Upper lobe of right lung (tissue), 1 donor: ENCODE measurements at places on chromosomes 2 and 18. TPM values are rescaled to one million over a fixed set of nuclear protein-coding genes. Genes with fewer than 3 reads are reported as not detected.

Gene DRC1
- not detected for total RNA-seq

GRCh38 chr2:236081171-236081570 is 87.0 kb downstream of the GBX2 start:
- H3K4me1 ChIP-seq: no peaks in the 10 kb centered on the region
- DNase-seq: peak; percentile 2
- no peak overlapping the region for H3K4me3 ChIP-seq

DNA sequence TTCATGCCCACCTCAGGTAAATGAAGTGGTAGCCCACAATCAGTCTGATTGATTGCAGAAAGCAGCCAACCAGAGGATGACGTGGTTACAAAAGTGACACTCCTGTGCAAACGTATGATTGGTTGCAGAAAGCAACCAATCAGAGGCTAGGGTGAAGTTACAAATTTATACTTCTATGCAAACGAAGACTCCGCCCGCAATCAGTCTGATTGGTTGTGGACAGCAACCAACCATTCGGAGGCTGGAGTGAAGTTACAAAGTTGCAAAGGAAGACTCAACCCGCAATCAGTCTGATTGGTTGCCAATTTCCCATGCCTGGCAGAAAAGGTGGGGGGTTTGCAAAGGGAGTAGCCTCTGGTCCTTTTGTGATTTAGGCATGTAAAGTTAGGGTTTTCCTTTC is 4.0 kb upstream of the SLC3A1 start:
- H3K27ac ChIP-seq: no peak overlapping the region
- H3K27me3 ChIP-seq: no peaks in the 10 kb centered on the region
- DNase-seq: no peak
- H3K36me3 ChIP-seq: no peaks in the 10 kb centered on the region
- no peak overlapping the region for H3K4me3 ChIP-seq

- peaks cover 18% of the 10 kb centered on the region for H3K27me3 ChIP-seq
- no peaks in the 10 kb centered on the region for H3K36me3 ChIP-seq
- no peak overlapping the region for H3K4me3 ChIP-seq
Measured at GRCh38 chr2:26838121-26838906, 9.6 kb upstream of the DPYSL5 start.

Gene FSHR
- total RNA-seq: not detected

Gene NOSTRIN
- total RNA-seq: 70.0 TPM

GRCh38 chr18:61748004-61748403 is 144.8 kb downstream of the RNF152 start:
- H3K36me3 ChIP-seq: no peaks in the 10 kb centered on the region
- no peak for DNase-seq
- H3K4me1 ChIP-seq: peaks cover 5% of the 10 kb centered on the region
- no peak overlapping the region for H3K4me3 ChIP-seq
- no peak overlapping the region for H3K27ac ChIP-seq

Gene TRIB2
- total RNA-seq: 50.7 TPM

DNA sequence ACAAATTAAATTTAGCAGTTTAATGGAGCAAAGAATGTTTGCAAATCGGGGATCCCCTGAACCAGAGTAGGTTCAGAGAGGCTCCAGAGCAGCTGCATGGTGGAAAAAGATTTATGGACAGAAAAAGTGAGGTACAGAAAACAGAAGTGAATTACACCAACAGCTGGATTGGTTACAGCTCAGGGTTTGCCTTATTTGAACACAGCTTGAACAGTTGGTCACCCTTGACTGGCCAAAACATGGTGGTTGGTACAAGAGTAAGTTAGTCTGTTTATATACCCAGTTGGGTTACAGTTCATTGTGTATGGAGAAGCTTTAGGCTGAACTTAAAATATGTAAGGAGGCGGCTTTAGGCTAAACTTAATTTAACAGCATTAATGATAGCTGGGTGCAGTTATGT is 5.4 kb upstream of the CDCA7 start:
- peaks cover 6% of the 10 kb centered on the region for H3K4me1 ChIP-seq
- H3K4me3 ChIP-seq: no peak overlapping the region
- H3K27me3 ChIP-seq: peaks cover 35% of the 10 kb centered on the region
- no peak for DNase-seq

- H3K4me1 ChIP-seq: peaks cover 26% of the 10 kb centered on the region
- no peaks in the 10 kb centered on the region for H3K36me3 ChIP-seq
- no peaks in the 10 kb centered on the region for H3K27me3 ChIP-seq
- DNase-seq: no peak
- peak overlapping the region; percentile 69 for H3K27ac ChIP-seq
Measured at GRCh38 chr18:58314284-58314683, 270.3 kb downstream of the NEDD4L start.

Gene PLGLB2
- 2.4 TPM for total RNA-seq

DNA sequence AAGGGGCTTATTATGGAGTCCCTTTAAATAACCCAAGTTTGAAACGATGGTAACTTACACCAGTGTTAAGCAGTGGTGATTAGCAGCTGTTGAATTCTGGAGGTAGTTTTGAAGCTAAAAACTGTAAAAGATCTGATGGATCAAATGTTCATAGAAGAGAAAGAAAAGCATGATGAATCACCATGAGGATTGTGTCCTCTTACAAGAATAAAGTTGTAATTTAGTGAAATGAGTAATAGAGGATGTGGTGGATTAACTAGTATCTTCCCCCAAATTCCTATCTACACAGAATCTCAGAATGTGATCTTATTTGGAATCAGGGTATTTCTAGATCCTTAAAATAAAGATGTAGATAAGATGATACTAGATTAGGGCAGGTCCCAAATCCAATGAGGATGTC is 1138.2 kb upstream of the TMEFF2 start:
- H3K4me1 ChIP-seq: no peaks in the 10 kb centered on the region
- H3K27ac ChIP-seq: no peak overlapping the region
- no peaks in the 10 kb centered on the region for H3K36me3 ChIP-seq
- DNase-seq: no peak

DNA sequence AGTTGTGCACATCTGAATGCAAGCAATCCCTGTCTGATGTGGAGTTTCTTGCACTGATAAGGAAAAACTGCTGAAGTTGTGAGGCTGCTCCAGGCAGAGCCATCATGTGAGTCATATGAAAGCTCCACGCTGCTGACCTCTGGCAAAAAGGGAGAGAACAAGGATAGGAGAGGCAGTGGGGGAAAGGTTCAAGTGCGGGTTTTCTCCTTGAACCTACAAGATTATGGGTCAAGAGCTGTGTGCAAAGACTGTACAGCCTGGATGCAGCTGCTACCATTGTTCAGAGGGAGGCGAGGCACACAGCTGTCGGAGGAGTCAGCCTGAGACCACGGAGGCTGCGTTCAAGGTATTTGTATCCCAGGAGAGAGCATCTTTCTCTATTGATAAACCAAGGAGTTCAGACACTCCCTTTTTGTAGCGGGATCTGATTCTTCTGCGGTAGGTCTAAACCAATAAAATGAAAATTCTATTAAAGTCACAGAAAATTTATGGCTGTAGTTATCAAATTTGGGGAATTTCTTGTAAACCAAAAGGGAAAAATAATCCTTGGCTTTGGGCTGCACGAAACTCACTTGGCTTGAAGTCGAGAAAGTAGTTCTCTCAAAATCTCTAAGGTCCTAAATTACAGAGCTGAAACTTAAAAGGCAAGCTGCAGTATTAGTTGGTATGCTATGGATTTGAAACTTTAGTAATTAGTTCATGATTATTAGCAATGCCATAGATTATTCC is at the start of gene CDK15:
Gene CDK15 (plus strand): TSS at position 96 of the 729 bp plus-strand sequence. CDS start 128 bp downstream, at position 224.
- no peaks in the 10 kb centered on the region for H3K36me3 ChIP-seq
- peaks cover 4% of the 10 kb centered on the region for H3K4me1 ChIP-seq
- DNase-seq: no peak
- H3K27ac ChIP-seq: no peak within 1 kb of the TSS
- H3K4me3 ChIP-seq: no peak within 1 kb of the TSS
- peaks cover 6% of the 10 kb centered on the region for H3K27me3 ChIP-seq

Gene ELOA2
- not detected for total RNA-seq

DNA sequence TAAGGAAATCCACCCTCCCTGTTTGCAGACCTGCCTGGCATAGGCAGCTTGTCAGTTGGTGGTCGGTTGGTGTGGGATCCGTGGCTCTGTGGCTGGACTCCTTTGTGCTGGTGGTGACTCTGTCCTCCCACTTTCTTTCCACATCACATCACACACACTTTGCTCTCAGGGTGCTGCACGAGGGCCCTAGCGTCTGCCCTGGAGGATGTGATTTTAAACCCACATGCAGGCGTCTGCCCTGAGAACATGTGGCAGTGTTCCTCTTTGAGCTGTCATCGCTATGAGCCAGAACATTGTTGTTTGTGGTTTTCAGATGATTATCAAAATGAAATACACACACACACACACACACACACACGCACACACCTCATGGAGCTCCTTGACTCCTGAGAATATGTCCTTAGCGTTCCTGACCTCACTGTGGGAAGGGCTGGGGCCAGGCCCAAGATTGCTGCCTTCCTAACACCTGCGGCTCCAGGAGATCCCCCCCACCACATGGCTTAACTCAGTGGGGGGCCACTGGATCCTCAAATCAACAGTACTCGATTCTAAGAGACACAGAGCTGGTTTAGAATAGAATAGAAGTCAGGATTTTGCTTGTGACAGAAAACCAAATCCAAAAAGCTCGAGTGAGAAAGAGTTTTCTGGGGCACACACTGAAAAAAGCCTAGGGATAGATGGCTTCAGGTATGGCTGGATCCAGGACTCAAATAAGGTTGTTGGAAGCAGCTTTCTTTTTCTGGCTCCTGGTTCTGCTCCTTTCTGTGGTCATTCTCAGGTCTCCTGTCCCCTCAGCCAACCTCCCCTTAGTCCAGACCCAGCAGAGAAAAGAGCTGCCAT is 54.8 kb downstream of the RTP5 start:
- no peak for DNase-seq
- no peaks in the 10 kb centered on the region for H3K36me3 ChIP-seq
- H3K27ac ChIP-seq: no peak overlapping the region
- no peaks in the 10 kb centered on the region for H3K4me1 ChIP-seq
- H3K27me3 ChIP-seq: no peaks in the 10 kb centered on the region

Gene MC2R
- total RNA-seq: not detected

GRCh38 chr2:379778-380177 is 91.9 kb upstream of the ALKAL2 start:
- no peaks in the 10 kb centered on the region for H3K27me3 ChIP-seq
- H3K27ac ChIP-seq: no peak overlapping the region
- DNase-seq: no peak
- no peaks in the 10 kb centered on the region for H3K36me3 ChIP-seq

GRCh38 chr2:17413036-17413435 is 105.2 kb downstream of the RAD51AP2 start:
- H3K4me3 ChIP-seq: no peak overlapping the region
- H3K27me3 ChIP-seq: no peaks in the 10 kb centered on the region
- no peaks in the 10 kb centered on the region for H3K4me1 ChIP-seq

Gene MYO1B
- 231 TPM for total RNA-seq

Gene SERPINB10
- not detected for total RNA-seq

- no peak for DNase-seq
- no peak overlapping the region for H3K4me3 ChIP-seq
- no peaks in the 10 kb centered on the region for H3K27me3 ChIP-seq
- H3K27ac ChIP-seq: no peak overlapping the region
- H3K4me1 ChIP-seq: peaks cover 43% of the 10 kb centered on the region
- H3K36me3 ChIP-seq: no peaks in the 10 kb centered on the region
Measured at GRCh38 chr2:101752716-101753616, 55.5 kb downstream of the MAP4K4 start.

DNA sequence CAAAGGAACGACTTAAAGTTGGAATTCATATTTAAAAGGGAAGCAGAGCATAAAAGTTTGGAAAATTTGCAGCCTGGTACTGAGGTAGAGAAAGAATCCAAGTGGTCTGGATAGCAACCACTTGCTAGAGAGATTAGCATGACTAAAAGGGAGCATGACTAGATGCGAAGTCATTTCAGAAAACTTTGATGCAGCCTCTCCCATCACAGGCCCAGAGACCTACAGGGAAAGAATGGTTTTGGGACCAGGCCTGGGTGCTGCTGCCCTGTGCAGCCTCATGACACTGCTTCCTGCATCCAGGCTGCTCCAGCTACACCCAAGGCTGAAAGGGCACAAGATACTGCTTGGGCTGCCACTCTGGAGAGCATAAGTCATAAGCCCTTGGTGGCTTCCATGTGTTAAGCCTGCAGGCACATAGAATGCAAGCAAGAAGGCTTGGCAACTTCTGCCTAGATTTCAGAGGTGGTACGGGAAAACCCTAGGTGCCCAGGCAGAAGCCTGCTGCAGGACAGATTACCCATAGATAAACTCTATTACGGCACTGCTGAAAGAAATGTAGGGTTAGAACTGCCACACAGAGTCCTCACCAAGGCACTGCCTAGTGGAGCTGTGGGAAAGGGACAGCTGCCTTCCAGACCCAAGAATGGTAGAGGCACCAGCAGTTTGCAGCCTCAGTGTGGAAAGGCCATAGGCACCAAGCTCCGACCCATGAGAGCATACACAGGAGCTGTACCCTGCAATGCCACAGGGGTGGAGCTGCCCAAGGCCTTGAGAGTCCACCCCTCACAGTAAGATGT is 12.6 kb upstream of the CHN1 start:
- no peak overlapping the region for H3K4me3 ChIP-seq
- no peak for DNase-seq
- no peak overlapping the region for H3K27ac ChIP-seq
- H3K36me3 ChIP-seq: no peaks in the 10 kb centered on the region

Gene PHOSPHO2
- 5.5 TPM for total RNA-seq

GRCh38 chr18:75128911-75129716 is 79.8 kb downstream of the PTGR3 start:
- DNase-seq: peak; percentile 49
- no peaks in the 10 kb centered on the region for H3K27me3 ChIP-seq
- no peaks in the 10 kb centered on the region for H3K36me3 ChIP-seq
- H3K4me3 ChIP-seq: no peak overlapping the region

DNA sequence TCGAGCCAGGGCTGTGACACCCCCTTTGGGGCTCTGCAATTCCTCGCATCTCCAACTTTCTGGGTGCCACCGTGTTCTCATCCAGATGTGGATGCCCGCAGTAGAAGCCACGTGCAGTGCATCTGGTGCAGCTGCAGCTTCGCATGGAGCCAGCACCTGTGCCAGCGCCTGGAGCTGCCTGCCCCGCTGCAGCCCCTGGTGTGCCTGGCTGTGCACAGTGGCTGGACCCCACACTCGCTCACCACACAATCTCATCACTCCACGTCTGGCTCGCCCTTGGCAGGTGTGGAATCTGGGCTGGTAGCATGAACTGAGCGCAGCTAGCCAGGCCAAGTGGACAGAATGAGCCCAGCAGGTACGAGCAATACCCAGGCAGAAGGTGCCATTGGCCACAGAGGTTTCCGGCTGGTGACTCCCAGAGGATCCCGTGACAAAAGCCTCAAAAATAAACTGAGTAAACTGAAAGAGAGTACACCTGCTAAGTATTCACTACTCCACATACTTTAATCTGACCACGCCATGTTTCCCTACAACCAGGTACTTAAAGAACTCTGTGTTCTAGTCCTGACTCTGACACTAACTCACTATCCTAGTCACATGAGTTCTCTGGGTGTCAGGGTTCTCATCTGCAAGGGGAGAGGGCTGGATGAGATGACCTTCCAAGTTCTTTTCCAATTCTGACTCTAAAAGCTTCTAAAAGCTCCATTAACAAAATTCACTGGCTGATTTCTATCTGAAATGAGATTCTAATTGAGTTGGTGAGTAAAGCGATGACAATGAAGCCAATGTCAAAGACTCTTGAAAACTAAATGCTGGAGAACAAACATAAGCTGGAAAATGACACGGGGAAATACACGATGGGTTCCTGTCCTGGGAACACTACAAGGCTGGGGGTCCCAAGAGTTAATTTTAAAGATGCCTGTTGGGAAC is 37.1 kb downstream of the RNF152 start:
- no peaks in the 10 kb centered on the region for H3K36me3 ChIP-seq
- H3K4me3 ChIP-seq: no peak overlapping the region
- no peak for DNase-seq
- no peak overlapping the region for H3K27ac ChIP-seq
- H3K4me1 ChIP-seq: peaks cover 6% of the 10 kb centered on the region
- H3K27me3 ChIP-seq: no peaks in the 10 kb centered on the region

Gene VSNL1
- 1.2 TPM for total RNA-seq

GRCh38 chr2:238915596-238915995 is 67.7 kb downstream of the TWIST2 start:
- no peak overlapping the region for H3K4me3 ChIP-seq
- no peaks in the 10 kb centered on the region for H3K4me1 ChIP-seq
- H3K36me3 ChIP-seq: no peaks in the 10 kb centered on the region
- no peak overlapping the region for H3K27ac ChIP-seq
- no peaks in the 10 kb centered on the region for H3K27me3 ChIP-seq
